ENCODE measurements at places on chromosomes 7 and 10.

- no peak for DNase-seq
These were observed 14.6 kb downstream of the ZCWPW1 start for GRCh38 chr7:100413889-100414288.

- DNase-seq, result no peak
These were observed 9.7 kb upstream of the TNKS2 start for GRCh38 chr10:91788527-91788926.

DNA sequence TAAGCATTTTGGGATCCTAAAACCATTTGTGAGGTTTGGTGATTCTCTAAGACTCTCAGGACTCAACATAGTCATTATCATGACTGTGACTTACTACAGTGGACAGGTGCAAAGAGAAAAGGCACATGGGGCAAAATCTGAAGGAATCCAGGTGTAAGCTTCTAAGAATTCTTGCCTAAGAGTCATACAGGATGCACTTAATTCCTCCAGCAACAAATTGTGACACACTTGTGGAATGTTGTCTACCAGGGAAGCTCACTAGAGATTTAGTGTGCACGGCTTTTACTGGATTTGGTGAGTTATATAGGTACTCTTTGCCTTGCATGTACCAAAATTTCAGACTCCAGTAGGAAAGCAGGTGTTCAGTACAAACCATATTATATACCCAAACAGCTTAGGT lies 47.9 kb downstream of the WAC start:
- DNase-seq, result no peak

DNA sequence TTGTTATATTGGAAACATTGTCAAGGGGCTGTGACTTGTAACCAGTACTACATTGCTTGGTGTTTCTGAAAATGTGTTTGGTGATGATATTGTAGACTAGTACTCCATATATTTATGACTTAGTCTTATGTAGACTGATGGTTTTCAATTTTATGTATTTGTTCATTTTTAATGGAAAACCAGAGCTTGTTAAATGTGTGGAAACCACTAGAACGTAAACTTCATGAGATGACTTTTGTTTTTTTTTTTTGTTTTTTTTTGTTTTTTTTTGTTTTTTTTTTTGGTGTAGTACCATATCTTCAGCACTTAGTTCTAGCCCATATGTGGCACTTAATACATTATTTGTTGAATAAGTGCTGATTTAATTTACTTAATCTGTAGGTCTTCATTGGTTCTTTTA lies 518.6 kb downstream of the AUTS2 start:
- no peak for DNase-seq

- DNase-seq, result peak; percentile 55
These were observed 640 bp downstream of the ANKMY2 start for GRCh38 chr7:16644636-16645592.

- no peak for DNase-seq
These were observed 63.7 kb downstream of the GRM8 start for GRCh38 chr7:127189074-127189473.

DNA sequence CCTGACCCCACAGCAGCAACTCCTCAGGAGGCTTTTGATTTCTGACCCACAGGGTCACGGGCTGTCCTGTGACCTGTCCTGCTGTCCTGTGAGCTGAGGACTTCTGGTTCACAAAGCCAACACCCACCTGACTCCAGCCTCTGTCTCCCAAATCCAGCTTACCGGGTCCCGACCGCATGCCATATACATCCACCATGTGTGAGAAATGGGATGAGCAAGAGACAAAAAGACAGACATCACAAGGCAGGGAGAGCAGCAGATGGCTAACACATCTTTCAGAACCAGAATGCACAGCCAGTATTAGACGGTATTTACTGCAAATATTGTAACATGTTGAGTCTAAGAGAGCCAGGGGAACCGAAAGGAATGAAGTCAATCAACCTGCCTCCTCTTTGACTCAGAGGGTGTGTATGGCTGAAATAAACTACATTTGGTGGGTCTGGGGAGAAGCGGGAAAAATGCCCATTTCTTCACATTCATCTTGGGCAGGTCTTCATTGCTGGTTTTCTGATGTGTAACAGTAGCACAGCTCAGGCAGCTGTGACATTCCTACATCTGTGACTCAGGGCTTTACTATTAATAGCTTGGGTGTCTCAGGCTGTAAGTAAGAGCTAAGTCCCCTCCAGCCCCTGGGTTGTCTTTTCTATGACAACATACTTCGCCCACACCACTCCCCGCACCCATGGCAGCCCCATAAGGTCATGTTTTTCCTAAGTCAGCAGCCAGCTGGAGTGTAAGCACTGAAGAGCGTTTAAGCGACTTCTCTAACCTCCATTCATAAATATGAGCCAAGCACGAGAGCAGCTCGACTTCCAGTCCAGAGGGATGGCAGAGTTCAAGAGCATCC lies 25.0 kb downstream of the ABLIM1 start:
- DNase-seq, result no peak

- DNase-seq, result peak; percentile 79
These were observed 40.0 kb downstream of the GOLGA7B start for GRCh38 chr10:97889461-97890265.

- DNase-seq, result no peak
These were observed 63.4 kb downstream of the KIAA1217 start for GRCh38 chr10:24272374-24272773.

DNA sequence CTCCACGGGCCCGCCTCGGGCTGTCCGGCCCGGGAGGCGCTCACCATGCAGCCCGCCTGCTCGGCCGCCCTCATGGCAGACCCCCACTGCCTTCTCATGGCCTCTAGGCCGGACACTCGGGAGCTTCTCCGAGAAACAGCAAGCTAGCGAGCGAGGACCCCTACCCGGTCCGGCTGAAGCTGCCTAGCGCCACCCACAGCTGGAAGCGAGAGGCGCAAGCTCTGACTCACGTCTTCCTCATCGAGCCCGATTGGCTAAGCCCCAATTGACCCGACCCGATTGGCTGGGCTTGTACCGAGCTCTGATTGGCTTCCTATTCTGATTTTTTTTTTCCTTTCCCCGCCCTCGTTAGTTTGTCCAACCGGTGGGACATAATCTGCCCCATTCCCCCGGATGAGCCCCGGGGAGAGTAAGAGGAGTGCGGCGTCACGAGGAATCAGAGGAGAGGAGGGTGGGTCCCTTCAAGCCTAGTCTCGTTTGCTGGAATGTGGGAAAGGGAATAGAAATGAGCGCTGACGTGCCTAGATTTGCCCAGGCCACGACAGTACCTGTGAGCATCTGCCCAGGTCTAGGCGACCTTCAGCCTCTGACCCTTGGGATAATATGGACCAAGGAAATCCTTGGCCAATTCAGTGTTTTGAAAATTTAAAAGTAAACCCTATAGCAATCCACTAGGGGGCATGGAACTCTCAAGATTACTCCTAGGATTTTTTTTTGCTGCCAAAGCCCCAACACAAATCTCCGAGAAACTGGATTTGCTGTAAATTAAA lies at the start of gene TYSND1:
TYSND1 (minus strand) TSS at position 212 of the 770 bp plus-strand sequence; CDS start at position 98, 114 bp downstream.
- DNase-seq, result peak; percentile 96

DNA sequence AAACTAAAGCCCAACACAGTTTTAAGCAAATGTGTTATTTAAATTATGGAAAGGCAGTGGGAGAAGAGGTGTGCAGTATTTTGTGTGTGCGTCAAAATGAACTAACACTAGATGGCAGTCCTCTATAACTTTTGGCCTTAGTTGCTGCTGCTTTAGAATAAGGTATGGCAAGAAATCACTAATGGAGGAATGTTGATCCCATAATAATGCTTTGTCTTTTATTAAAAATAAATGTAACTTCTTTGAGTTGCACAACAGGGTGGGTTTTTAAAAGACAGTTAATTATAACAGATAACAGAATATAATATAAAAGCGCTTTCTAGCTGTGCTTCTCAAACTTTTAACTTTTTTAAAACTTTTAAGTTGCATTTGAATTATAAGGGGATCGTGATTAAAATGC lies 56.4 kb downstream of the BBS9 start:
- DNase-seq, result no peak

DNA sequence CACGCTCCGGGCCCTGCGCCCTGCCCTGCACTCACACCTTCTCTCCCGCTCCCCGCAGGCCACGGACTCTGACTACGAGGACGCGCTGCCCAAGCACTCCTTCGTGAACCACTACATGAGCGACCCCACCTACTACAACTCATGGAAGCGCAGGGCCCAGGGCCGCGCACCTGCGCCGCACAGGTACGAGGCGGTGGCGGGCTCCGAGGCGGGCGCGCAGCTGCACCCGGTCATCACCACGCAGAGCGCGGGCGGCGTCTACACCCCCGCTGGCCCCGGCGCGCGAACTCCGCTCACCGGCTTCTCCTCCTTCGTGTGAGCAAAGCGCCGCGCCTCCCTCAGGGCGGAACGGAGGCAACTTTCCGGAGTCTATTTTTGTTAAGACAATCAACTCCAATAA lies 417.0 kb upstream of the FOXK1 start:
- DNase-seq, result no peak

GRCh38 chr10:71939304-71939703 lies 24.9 kb upstream of the CHST3 start:
- DNase-seq, result no peak

- DNase-seq, result no peak
These were observed 43.6 kb downstream of the THNSL1 start for GRCh38 chr10:25059990-25060389.

GRCh38 chr10:50419091-50419490 lies 167.8 kb upstream of the ASAH2 start:
- no peak for DNase-seq

DNA sequence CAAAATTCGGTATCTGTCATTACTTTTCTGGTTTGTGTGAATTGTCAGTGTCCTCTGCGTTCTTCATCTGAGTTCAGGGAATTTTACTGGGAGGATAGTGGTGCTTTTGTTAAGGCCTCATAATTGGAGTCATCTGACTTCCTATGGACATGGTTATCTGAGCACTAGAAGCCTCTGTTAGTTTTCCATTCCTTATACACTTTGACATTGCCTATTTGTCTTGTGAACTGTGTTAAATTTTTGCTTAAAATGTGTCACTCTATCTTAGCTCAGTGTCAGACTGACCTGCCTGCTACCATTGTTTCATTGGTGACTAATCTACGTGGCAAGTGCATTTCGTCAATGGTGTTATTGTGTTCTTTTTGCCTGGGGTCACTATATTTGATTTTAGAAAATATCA lies 253.3 kb downstream of the SEMA3A start:
- no peak for DNase-seq

DNA sequence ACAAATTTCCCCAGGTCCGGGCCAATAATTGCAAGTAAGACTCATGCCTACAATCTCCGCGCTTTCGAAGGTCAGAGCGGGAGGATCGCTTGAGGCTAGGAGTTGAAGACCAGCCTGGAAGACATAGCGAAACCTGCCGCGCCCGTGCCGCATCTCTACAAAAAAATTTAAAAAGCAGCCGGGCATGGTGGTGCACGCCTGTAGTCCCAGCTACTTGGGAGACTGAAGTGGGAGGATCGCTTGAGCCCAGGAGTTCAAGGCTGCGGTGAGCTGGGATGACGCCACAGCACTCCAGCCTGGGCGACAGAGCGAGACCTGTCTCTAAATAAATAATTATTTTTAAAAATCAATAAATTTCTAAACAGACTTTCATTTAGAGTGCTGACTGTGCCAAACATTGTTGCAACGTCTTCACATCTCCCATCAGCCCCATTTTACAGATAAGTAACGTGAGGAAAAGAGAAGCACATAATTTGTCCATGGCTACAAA lies 494 bp upstream of the CFAP43 start:
- no peak for DNase-seq

- DNase-seq, result no peak
These were observed 8.8 kb downstream of the HSPA12A start for GRCh38 chr10:116733566-116733965.

DNA sequence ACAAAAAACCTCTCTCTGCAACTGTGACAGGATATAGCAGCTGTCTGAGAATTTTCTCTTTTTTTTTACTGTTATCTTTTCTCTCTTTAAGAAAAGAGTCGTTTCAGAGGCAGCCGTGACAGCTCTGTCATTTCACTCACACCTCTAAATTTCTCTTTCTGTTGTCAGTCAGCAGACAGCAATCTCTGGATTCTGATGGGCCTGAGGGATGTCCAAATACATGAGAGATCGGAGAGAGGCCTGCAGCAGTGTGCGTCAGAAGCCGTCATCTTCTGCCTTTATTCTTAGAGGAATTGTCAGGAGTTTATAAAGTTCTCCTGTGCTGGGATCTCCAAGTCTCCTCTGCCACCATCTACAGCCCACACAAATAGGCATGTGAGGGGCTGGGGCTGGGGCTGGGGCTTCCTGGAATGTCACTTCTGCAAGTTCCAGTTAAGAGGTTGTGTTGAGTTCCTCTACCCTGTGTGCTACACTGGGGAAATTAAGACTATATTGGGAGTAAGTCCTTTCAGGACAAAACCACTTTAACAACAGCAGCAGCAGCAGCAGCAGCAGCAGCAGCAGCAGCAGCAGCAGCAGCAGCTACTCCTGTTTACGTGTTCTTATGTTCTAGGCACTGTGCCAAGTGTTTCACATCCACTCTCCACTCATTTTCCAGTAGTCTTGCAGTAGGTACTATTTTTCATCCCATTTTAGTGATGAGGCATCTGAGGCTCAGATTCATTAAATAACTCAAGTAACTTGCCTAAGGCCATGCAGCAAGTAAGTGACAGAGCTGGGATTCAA lies 541.3 kb downstream of the LRMDA start:
- DNase-seq, result no peak

DNA sequence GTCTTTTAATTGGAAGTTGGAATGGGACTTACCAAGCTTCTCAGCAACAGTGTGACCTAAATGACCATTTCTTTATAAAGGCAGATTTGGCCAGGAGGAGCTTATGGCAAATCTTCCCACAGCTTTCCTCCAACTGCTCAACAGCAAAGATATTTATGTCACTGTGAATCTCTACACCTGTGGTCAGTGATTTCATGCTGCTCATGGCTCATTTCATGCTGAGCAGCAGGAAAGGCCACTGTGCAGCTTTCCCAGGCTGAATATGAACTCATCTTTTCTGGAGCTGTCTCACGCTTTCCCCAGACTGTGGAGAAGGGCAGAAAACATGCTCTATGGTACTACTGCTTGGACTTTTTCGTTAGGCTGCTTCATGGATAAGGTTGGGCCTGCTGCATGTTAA lies 29.8 kb downstream of the CALCR start:
- DNase-seq, result no peak

- no peak for DNase-seq
These were observed 5.9 kb downstream of the SPAG6 start for GRCh38 chr10:22351131-22351703.

GRCh38 chr7:122092964-122093797 lies 50.9 kb downstream of the AASS start:
- peak; percentile 37 for DNase-seq

GRCh38 chr10:133475821-133476640 lies 22.3 kb downstream of the SCART1 start:
- DNase-seq, result no peak
